ENCODE measurements at places on chromosomes 6 and 20. TPM values are rescaled to one million over a fixed set of nuclear protein-coding genes. Genes with fewer than 3 reads are reported as not detected.
A peak's percentile ranks its signal among the peaks of the same experiment; 100 is the strongest.

GRCh38 chr20:17664025-17664633 is 17.9 kb downstream of the RRBP1 start:
- DNase-seq, result no peak

DNA sequence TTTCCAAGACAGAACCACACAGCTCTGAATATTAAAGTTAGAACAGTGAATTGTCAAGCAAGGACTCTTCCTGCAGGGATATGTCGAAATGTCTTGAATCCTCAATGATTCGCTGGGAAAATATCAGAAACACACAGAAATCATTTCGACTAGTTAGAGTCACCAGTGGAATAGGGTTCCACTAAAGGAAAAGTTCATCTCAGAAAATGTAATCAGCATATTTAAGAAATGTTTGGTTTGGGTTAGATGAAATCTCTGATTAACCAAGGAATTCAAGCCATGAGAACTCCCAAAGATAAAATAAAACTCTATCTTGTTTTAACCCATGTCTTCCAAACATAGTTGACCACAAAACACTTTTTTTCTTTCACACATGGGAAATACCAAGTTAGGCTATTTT is 621.0 kb upstream of the NRSN1 start:
- no peak for DNase-seq

DNA sequence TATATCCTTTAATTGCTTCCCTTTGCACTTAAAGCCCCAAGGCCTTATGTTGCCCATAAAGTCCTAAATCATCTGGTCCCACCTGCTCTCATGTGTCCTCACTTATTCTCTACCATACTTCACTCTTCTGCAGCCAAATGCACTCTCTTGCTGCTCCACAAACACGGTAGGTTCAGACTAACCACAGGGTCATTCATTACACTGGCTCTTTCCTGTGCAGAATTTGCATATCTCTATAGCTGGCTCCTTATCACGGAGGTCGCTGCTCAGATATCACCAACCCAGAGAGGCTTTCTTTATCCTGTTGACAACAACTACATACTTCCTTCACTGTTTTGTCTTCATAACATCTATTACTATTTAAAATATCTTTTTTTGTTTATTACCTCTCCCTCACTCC is 86.8 kb downstream of the MOXD1 start:
- no peak for DNase-seq

DNA sequence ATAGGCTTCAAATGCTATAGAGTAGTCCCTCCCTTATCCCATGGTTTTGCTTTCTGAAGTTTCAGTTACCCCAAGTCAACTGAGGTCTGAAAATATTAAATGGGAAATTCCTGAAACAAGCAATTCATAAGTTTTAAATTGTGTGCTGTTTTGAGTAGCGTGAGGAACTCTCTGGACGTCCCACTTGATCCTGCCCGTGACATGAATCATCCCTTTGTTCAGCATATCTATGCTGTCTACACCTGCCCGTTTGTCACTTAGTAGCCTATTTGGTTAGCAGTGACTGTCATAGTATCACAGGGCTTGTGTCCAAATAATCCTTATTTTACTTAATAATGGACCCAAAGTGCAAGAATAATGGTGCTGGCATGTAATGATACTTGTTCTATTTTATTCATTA is 5.0 kb downstream of the PCMT1 start:
- no peak for DNase-seq

Gene IBTK
- 13.6 TPM for total RNA-seq

DNA sequence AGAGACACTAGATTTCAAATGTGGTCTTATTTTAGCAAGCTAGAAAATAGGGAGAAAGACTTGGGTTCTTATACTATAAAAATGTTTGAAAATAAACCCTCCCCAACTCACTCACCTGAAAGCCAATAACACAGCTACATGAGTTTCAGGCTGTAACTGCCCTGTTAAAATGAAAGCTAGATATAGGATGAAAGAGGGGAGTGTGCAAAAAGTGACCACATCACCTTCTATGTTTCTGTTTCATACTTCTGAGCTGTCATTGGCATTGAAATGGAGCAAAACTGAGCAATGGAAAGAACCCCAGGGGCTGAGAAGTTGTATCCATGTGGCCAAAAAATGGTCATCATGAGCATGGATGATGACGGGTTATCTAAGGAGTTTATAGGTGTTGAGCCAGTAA is 148.1 kb upstream of the TENT5A start:
- no peak for DNase-seq

DNA sequence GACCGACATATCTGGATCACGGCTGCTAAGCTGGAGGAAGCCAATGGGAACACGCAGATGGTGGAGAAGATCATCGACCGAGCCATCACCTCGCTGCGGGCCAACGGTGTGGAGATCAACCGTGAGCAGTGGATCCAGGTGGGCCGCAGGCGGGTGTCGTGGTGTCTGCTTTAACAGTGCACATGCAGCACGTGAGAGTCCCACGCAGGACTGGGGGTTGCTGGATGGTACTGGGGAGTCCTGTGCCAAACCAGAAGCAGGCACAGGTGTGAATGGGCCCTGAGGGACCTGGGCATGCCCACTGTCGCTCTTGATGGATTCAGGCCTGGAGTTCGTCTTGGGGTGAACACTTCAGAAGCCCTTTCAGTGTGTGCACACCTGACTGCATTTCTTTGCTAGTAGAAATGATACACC is 24.6 kb upstream of the C20orf204 start:
- no peak for DNase-seq

DNA sequence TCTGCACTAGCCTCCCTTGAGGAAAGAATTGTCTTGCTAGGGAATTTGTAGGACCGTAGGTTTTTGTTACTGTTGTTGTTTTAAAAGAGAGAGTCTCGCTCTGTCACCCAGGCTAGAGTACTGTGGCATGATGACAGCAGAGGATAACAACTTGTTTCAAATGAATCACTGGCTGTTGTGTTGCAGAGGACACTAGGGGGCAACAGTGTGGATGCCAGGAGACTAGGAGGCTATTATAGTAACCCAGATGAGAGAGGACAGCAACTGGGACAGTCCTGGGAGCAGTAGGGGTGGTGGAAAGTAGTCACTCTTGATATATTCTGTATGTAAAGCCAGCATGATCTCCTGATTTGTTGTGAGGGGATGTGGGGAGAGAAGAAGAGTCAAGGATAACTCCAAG is 41.8 kb upstream of the LAMA4 start:
- no peak for DNase-seq

GRCh38 chr6:135831016-135831415 is 20.5 kb upstream of the PDE7B start:
- no peak for DNase-seq

DNA sequence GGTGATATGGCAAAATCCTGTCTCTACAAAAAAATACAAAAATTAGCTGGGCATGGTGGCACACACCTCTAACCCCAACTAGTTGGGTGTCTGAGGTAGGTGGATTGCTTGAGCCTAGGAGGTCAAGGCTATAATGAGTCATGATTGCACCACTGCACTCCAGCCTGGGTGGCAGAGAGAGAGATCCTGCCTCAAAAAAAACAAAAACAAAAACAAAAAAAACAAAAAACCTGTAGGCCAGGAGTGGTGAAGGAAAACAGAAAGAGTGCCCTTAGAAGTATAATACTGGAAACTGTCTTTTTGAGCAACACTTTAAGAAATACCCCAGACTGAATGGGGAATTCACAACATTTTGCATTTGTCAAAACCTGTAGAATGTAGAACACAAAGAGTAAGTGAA is 85.3 kb downstream of the JARID2 start:
- no peak for DNase-seq

DNA sequence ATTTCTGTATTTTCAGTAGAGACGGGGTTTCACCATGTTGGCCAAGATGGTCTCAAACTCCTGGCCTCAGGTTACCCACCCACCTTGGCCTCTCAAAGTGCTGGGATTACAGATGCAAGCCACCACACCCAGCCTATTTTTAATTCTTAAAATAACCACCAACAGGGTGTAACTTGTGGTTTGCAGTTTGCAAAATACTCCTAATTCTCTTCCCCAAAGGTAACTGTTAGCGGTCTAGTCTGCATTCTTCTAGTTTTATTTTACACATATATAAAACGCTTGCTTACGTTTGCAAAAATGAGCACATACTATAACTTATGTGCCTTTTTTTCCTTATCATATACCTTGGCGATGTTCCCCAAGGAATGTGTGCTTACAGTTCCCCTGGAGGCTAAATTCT is 25.6 kb upstream of the CHMP4B start:
- DNase-seq, result no peak

DNA sequence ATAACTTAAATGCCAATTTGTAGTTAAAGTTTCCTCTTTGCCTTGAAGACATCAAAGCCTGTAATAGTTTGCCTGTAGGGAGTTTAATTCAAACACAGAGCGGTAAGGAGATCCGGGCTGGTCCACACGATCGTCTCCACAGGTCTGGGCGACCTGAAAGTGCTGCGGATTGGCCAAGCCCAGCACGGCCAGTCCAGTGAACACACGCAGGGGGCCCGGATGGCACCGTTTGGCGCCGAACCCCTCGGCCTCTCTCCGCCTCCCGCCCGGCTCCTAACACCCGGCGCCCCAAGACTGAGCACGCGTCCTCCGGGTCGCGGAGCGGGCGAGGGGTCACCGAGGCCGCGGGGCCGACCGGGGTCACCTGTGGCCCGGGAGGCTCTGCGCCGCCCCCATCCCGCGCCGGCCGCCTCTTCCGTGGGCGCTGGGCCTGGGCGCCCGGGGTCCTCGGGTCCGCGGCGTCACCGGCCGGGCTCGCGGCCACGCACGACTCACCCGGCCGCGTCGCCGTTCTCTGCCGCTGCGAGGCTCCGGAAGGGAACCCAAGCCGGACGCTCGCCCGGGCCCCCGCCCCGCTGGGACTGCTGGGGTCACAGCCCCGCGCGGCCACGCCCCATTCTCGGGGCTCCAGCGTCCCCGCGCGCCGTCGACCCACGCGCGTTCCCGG is 481 bp downstream of the SERPINB6 start:
- peak; percentile 85 for DNase-seq

GRCh38 chr6:7311917-7312615 is 933 bp downstream of the SSR1 start:
- no peak for DNase-seq

- no peak for DNase-seq
Observed at GRCh38 chr6:7419065-7419464, 29.5 kb downstream of the RIOK1 start.

DNA sequence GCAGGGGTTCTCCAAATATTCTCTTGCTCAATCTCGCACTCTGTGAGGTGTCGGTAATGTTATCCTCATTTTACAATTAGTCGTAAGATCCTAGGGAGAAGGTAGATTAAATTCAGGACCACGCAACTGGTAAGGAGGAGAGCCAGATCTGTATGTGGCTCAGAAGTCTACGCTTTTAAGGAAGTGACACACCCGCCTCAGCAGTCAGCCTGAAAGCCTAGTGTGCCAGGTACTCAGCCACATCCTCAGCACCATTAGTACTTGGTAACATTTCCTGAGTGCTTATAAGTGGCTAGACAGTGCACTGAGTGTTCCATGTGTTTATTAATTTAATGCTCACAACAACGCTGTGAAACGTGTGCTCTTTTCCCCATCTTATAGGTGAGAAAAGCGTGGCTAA is 63.7 kb downstream of the DHX35 start:
- no peak for DNase-seq

Measured in suprapubic skin (tissue), 4 donors.